ENCODE measurements at places on chromosomes 7 and 10.
A peak's percentile ranks its signal among the peaks of the same experiment; 100 is the strongest.

DNA sequence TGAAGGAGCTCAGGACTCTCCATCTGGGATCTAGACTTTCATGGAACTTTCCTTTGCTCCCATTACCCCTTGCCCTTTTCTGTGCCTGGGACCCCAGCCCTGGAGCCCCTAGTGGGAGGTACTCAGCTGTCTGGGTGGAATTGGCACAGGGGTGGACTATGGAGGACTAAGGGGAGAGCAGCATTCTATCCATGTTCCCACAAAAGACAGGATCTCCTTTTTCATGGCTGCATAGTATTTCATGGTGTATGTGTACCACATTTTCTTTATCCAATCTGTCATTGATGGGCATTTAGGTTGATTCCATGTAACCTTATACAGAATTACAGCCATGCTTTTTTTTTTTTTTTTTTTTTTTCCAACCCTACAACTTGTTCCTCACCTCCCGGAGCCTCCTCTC, 89.1 kb downstream of the GALNT17 start:
- no peak for DNase-seq

DNA sequence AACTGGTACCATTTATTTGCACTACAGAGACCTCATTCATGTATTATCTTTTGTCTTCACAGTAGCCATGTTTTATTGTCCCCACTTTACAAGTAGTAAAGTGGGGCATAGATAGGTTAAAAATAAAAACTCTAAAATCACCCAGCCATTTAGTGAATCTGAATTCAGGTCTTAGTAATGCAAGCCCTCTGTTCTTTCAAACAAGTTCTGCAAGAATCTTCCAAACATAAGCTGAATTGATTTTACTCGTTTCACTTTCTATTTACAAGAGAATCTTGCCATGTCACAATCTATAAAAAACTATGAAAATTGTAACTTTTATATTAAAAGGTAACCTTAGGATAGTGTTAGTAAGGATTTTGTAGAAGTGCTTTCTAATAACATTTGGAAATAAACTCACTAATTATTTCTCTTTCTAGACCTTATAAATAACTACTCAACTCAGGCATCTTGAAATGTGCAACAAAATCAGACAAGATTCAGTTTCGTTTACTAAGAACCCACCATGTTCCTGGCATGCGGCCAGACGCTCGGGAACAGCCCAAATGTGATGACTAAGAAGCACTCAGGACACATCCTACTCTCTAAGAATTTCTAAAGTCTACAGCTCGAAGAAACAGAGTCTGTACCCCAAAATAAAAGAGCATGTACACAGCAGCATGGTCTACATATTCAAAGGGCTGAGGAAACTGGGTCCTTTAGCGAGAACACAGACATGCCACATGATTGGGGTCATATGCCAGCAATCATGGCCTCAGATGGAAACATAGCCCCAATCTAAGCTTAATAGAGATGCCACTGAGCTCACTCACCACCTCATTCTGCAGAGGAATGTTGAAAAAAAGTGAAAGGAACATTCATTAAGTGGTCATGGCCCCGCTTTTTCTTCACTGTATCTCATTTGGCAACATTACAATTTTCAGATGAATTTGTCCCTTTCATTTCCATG, 167.6 kb downstream of the AMPH start:
- DNase-seq, result peak; percentile 37

DNA sequence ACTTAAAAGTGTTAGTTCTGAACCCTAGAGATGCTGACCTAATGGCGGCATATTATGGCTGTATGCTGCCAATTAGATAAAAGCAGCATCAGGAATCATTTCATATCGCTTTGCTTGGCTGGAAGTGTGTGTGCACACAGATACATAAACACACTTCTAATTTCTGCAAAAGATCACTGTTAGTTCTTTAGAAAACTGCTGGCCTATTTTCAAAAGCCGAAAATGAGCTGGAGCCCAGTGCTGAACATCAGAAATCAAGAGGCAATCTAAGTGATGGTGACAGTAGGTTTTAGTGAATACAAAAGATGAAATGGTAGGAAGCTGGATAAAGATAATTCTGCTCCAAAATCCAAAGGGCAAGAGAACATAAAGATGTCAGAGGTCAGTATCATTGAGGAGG, 745.8 kb upstream of the LRRTM3 start:
- no peak for DNase-seq

- no peak for DNase-seq
These were observed 55.0 kb upstream of the DUSP5 start for GRCh38 chr10:110442746-110443145.

DNA sequence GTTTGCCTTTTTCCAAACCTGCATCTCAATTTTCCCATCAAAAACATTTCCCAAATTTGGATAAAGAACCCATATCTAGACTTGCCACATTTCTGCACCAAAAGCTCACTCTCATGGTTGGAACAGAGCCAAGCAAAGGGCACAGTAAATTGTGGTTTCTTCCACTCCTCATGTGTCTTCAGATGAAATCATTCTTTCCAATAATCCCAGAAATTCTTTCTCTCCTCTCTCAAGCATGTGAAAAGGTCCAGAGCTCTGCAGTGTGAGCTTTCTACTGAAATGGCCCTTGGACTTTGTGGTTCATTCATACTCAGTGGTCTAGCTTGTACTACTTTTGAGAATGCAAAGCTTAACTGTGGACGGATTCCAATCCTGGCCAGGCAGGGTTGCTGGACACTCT, 19.8 kb downstream of the PRSS2 start:
- DNase-seq, result no peak

- no peak for DNase-seq
These were observed 208.4 kb downstream of the ACTR3B start for GRCh38 chr7:152967958-152968357.

DNA sequence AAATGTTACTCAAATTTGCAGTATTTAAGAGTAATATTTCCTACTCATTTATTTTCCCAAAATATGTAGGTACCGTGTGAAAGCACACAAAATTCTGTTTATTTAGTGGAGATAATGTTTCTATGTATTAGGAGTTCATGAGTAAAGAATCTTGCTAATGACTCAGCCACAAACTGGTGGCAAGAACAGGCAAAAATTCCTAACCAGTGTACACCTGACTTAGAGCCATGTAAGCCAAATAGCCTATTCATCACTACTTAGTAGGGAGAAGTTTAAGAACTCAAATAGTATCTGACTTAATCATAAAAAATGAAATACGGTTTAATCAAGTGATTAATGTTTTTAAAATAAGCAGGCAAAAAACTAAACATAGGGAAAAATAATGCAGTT, 169.0 kb downstream of the SRPK2 start:
- DNase-seq, result no peak

GRCh38 chr7:106071999-106072714, 40.0 kb downstream of the SYPL1 start:
- DNase-seq, result no peak

DNA sequence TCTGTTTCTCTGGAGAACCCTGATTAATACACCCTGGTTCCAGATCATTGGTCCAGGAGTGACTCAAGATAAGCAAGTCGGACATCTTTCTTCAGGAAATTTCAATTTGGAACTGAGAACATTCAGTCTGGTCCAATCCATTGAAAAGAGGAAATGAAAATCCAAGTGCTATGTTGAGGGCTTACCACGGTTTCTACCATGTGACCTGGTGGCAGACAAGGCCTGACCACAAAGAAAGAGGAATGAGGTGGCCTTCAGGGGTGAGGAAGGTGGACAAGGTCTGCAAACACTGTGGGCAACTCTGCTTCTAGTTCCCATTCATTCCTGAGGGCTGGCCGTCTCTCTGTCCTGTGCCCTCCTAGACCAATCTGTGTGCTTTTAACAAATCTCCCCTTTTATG, 149.2 kb upstream of the GHITM start:
- DNase-seq, result no peak

DNA sequence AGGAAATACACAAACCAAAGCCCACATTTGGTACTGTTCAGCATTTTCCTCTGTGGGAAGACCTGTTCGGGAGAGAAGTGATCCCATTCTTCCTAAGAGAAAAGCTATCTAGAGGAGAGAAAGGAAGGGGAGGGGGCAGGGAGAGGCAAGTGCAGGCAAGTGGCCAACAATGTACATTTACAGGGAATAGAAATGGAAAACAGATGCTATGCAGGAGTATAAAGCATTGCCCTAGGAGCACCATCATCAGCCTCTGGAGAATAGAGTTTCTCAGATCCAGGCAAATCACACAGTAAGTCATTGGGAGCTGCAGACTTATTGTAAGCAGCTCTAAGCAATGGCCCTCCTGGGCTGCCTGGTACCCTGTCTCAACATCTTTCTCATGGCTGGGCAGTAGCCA, 424.4 kb upstream of the AUTS2 start:
- no peak for DNase-seq

DNA sequence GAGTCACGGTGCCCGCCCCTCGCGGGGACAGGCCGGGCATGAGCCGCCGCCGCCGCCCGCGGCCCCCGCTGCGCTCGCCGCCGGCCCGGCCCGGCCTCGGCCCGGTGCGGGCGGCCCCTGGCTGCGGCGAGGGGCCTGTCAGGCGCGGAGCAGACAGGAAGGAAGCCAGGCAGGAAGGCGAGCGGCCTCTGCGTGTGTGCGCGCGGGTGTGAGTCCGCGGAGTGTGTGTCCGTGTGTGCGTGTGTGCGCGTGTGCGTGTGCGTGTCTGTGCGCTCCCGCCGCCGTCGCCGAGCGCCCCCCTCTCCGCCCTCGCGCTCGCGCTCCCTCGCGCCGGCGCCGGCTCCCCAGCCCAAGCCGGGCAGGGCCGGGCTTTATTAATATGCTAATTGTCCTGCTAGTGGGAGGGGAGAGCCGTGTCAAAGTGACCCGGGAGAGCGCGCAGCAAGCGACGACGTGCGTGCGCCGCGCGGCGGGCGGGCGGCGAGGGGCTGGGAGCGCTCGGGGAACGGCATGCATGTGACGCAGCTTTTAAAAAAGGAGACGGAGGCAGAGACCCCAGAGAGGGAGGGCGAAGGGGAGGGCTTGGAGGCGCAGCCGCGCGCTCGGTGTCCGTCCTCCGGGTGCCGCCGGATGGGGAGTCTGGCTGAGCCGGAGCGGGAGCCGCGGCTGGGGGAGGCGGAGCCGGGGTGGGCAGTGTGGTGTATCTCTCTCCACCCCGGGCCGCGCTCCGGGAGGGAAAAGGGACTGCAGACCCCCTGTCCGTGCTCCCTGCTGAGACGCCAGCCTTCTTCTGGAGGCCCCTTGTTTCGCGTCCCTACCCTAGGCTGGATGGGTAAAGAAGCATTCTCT, at the start of gene LDB1:
TSS of gene LDB1 (minus strand) at position 227 of the 849 bp plus-strand sequence. CDS start 258 bp downstream, outside the sequence.
- DNase-seq, result no peak

GRCh38 chr7:47556511-47557180, 25.3 kb downstream of the TNS3 start:
- DNase-seq, result no peak

DNA sequence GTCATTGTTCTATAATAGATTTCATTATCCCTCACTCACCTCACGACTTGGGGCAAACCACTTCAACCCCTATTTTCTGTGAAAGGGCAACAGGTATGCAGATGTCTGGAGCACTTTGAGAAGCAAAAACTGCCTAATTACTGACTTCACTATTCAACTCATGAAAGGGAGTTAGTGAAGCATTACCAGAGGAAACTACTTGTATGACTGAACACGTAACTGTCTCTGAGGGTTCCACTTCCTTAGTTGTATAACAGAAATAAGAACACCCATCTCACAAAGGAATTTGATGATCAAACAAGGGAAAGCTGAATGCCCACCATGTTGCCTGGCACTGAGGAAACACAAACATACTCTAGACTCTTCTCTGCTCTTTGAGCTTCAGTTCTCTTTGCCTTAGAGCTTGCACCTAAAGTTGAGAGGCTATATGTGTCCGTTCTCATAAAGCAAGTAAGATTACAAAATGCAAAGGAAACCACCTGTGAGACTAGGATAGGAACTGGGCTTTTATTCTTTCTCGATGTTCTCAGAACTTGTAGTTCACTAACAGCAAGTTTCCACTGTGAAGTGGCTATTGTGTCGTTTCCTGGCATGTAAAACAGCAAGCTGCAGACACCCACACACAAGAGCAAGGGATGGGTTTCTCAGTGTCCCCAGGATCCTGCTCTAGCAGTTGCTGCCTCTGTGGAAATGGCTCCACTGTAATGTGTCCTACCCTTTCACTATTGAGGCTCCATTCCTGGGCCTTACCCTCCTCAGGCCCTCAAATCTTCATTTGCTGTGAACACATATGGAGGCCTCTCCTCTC, 2.6 kb downstream of the TMEM243 start:
- no peak for DNase-seq

GRCh38 chr7:147869456-147869855, 721.1 kb upstream of the C7orf33 start:
- no peak for DNase-seq

- no peak for DNase-seq
These were observed 26.0 kb upstream of the WIPF3 start for GRCh38 chr7:29780346-29780745.

DNA sequence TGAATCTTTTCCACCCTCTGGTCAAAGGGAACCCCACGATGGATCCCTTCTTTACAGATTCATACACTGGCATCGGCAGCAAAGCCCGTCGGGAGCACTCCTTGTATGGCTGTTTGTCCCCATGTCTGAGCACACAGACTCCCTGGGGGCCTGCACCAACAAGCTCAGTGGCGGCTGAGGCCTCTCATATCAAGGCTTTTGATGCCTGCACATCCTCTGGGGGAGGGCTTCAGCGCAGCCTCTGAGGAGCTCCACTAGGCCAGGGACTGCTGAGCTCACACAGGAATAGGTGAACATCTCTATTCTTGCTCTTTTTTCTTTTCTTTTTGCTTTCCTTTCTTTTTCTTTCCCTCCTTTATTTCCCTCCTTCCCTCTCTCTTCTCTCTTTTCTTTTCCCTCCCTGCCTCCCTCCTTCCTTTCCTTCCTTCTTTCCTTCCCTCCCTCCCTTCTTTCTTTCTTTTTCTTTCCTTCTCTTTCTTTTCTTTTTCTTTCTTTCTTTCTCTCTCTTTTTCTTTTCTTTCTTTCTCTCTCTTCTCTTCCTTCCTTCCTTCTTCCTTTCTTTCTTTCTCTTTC, 174.6 kb downstream of the CCDC3 start:
- no peak for DNase-seq

- no peak for DNase-seq
These were observed 97.3 kb upstream of the COL1A2 start for GRCh38 chr7:94297397-94297838.

- no peak for DNase-seq
These were observed 132.0 kb downstream of the PRKAG2 start for GRCh38 chr7:151744656-151745638.

DNA sequence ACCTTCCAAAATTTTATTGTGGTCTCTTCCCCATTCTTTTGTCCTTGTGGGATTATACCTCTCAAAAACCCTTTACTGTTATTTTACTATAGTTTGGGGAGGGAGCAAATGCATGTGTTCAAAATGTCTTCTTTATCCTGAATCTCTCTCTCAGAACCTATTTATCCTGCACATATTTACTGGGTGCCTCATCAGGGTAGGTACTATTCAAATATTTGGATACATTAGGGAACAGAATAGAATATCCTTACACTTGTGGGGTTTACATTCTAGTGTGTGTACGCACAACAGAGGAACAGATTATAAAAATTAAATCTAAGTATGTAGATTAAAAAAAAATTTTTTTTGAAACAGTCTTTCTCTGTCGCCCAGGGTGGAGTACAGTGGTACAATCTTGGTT, 48.6 kb downstream of the SCD start:
- DNase-seq, result no peak

DNA sequence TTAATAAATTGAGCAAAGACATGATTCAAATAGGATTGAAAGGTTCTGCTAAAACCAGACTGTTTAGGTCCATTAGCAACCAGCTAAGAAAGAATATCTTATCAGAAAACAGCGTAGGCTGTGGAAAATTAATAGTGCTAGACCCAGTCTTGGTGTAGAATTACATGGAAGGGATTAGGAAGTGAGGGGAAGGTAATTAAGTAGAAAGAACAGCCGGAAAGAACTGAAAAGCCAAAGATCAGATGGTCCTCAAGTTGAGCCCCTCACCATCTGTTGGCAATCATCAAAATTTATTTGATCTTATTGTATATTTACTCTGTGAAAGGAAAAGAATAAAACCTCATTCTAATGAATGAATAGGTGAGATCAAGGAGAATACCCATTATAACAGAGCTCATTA, 50.1 kb downstream of the COL1A2 start:
- no peak for DNase-seq

Measured in stimulated activated CD8-positive, alpha-beta memory T cell treated with anti-CD3 and anti-CD28 coated beads, Interleukin-4, amount 100 ng/mL, for 1 hour (primary cell).